Effector memory CD4-positive, alpha-beta T cell (primary cell): ENCODE measurements at places on chromosomes 2 and 18.
A peak's percentile ranks its signal among the peaks of the same experiment; 100 is the strongest.

DNA sequence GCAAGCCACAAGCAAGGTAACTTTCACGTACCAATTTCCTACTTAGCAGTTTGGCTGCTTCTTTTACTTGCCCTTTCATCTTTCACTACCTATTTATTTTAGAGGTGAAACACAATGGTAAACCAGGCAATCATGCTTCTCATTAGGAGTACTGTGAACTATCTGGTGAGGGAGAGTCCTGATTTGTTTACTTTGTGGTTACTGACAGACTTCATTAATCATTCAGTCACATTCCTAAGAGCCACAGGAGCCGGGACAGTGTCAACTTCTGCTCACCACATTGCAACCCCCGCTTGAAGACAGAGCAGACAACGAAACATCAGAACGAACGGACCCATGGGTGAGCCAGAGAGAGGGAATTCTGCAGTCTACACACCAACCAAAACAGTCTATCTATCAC is 28.8 kb downstream of the TUBB6 start:
- DNase-seq, result no peak

GRCh38 chr2:43226955-43227829 is 786 bp upstream of the ZFP36L2 start:
- peak; percentile 32 for DNase-seq

GRCh38 chr2:215970425-215970824 is 42.9 kb downstream of the MREG start:
- no peak for DNase-seq

GRCh38 chr2:6418291-6418690 is 447.4 kb downstream of the CMPK2 start:
- no peak for DNase-seq

DNA sequence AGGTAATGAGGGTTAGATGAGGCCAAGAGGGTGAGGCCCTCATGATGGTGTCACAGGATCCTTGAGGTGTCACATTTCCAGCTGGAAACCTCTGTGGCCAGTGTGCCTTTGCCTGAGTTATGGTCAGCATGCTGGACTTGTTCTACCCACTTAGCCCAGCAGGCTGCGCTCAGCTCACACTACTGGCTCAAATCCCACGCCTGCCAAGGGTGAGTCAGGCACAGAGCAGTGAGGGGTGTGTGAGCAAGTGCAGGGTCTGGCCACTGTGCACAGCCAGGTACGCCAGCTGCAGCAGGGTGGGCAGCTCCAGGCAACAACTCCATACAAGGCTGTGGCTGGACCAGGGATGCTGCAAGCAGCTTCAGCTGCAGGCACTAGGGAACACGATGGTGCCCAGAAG is 616.6 kb upstream of the FSHR start:
- no peak for DNase-seq

DNA sequence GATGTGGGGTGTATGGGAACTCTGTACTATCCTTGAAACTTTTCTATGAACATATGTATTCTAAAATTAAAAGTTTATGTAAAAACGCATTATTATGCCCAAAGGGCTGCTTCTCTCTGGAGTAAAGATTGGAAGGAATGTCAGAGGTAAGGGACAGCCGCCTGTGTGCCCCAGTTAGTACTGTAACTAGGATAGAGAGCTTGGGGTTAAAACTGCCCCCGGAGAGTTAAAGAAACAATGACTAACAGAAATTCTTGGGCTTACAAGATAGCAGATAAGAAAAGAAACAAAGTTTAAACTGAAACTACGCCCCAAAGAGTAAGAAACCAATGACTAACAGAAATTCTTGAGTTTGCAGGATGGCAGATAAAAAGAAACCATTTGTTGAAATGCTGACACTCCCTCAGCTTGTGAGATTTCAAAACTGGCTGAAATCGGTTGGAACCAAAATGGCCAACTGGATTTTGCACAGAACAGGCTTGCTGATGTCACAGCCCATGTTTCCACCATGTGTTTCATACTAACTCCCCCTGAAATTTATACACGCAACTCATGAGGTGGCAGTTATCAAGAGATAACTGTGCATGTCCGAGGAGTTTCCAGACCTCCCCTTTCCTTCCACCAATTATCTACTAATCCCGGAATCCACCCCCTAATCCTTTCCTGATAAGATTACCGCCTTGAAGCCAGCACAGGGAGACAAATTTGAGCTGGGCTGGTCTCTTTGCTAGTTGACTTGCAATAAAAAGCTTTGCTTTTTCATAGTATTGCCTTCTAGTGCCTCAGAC is 8.7 kb upstream of the TXNDC2 start:
- DNase-seq, result no peak

DNA sequence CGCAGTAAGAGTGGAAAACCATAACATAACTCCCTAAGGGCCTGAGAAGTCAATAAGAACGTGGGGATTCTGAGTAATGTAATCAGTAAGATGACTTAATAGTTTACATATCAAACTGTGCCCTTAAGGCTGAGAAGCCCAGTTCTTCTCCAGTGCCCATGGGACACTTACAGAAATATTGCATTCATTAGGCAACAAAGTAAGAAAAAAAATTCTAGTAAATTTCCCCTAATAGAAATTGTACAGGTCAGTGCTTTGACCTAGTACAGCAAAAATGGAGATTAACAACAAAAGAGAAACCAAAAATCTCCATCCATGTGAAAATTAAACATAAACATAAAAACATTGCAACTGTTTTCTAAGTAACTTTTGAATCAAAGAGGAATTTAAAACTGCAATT is 139.8 kb upstream of the HS6ST1 start:
- DNase-seq, result no peak
